Brain microvascular endothelial cell (primary cell): ENCODE measurements at places on chromosomes 5 and 9.
A peak's percentile ranks its signal among the peaks of the same experiment; 100 is the strongest.

- no peak for DNase-seq
These were observed 318.5 kb upstream of the CHD1 start for GRCh38 chr5:99247346-99247745.

- peak; percentile 61 for DNase-seq
These were observed 2.6 kb upstream of the SNX18 start for GRCh38 chr5:54514841-54515432.

GRCh38 chr9:130785053-130785452, 50.0 kb upstream of the ABL1 start:
- DNase-seq, result no peak

GRCh38 chr9:8679371-8679822, 879.8 kb upstream of the DMAC1 start:
- peak; percentile 10 for DNase-seq

DNA sequence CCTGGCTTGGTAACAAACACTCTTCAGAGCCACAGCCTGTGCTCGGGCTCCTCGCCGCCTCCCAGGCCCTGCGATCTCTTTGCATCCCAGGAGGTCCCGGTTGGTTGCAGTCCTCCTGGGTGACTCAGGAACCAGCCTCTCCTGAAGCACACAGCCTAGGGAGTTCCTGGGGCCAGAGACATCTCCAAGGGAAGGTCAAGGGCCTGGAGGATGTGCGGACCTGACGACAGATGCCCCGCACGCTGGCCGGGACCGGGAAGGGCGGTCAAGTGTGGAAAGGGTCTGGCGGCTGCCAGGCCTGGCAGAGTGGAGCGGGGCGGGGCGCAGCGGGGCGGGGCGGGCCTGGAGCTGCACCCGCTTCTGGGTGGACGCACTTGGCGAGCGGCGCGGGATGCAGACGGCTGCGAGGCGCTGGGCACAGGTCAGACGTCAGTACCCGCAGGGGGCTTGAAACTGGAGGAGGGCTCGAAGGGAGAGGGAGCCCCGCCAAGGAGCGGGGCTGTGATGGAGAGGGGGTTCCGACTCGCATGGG, 45.0 kb upstream of the PRSS3 start:
- DNase-seq, result peak; percentile 25

GRCh38 chr5:179759581-179760551, 27.2 kb downstream of the MAML1 start:
- DNase-seq, result no peak

DNA sequence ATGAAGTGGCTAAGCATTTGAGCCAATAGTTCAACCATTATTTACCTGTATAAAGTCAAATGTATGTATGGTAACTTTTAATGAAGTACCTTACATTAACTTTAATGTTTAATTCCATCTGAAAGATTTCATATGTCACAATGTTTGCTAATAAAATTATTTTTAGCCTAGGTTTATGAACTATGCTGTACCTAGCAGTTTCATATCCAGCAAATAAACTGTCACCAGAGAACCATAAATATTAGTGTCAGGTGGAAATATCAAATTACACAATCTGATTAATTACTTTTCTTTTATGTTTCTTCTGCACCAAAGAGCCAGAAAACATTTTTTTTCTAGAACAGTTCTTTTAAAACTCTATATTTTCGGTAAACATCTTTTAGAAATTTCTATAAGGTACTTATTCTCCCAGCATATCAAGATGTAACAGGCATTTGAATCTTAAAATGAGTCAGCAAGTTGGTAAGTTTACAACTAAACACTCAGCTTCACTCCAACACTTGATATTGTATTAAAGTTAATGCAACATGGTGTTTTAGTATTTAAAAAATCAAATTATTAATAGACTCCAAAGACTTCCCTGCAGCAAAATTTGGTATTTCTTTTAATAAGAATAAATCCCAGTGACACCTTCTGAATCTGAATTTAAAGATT, 8.5 kb upstream of the CCDC192 start:
- DNase-seq, result no peak

DNA sequence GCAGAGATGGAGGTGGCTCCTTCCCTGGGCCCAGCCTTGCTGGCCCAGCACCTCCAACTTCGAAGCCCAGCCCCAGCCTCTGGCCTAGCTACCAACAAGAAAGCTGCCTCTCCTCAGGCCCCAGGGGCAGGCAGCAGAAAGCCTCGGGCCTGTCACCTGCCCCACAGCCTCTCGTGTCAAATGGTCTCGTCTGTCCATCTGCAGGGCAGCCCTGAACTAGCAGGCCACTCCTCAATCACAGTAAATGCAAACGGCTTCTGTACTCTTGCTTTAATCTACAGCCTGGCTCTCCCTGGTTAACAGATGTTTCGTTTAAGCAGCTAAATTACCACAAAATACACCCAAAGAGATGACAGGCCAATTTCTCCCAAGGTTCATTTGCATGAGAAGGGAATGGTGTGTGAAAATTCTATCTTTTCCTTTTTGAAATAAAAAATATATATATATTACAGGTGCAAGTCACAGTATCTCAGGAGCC, 21.5 kb downstream of the VAV2 start:
- no peak for DNase-seq

DNA sequence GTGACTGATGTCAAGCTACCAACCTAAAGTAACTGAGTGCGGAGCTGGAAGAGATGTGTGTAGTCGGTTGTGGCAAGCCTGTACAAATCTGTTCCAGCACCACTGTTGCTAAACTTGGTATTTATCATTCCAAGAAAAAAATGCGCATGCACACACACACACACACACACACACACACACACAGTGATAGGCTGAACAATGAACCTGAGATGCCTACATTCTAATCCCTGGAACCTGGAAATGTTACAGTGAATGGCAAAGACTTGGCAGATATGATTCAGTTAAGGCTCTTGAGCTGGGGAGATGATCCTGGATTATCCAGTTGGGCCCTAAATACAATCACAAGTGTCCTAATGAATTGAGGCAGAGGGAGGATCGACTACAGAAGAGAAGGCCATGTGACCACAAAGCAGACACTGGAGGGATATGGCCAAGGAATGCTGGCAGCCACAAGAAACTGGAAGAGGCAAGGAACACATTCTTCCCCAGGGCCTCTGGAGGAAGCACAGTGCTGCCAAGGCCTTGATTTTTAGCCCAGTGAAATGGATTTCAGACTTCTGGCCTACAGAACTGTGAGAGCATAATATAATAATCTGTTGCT, 49.7 kb upstream of the LHFPL2 start:
- peak; percentile 48 for DNase-seq

- no peak for DNase-seq
These were observed 86.7 kb downstream of the STK32A start for GRCh38 chr5:147321569-147321968.

- DNase-seq, result no peak
These were observed 84.8 kb downstream of the ADAMTS2 start for GRCh38 chr5:179260324-179261070.

DNA sequence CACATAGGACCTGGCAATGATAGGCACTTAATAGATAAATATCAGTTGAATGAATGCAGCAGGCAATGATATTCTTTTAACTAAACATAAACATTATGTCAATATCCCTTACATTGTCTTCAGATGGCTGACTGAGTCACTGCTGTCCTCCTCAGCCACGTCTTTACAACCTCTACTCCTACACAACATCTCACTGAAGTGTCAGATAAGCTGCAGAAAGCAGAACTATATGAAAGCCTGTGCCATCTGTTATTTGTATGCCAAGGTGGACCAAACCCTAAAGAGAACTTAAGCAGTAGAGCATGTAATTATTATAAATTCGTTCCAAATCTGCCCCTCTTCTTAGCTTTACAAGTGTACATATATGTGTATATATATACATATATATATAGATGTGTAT, 271.2 kb downstream of the RASEF start:
- no peak for DNase-seq

DNA sequence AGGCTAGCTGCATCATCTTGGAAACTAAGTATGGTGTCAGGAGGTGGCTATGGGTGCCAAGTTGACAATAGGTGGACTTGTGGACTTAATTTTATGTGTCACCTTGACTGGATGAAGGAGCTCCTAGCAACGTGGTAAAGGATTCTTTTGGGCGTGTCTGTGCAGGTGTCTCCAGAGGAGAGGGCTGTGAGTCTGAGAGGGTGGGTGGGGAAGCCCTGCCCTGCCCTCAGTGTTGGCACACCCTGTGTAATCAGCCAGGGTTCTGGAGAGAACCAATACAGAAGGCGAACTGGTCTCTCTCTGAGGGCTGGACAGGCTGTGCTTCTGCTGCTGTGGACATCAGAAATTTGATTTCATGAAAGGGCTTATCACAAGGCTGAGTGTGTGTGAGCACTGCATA, 61.0 kb downstream of the GTF3C4 start:
- no peak for DNase-seq

DNA sequence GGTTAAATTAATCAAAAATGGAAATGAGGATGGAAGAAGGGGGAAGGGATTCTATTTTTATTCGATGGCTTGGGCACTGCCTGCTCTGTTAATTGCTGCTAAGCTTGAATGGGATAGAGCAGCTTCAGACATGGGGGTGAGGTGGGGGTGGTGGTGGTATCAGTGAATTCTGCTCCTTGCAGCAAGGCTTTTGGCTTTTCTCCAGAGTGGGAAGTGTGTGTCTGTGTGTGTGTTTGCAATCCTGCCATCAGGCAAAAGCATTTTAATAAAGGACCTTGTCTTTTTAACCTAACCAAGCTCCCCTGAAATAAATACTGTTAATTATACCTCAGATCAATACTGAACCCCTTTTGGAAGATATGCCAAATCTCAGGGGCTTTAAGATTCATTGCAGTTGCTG, 110.9 kb upstream of the GPR151 start:
- no peak for DNase-seq

DNA sequence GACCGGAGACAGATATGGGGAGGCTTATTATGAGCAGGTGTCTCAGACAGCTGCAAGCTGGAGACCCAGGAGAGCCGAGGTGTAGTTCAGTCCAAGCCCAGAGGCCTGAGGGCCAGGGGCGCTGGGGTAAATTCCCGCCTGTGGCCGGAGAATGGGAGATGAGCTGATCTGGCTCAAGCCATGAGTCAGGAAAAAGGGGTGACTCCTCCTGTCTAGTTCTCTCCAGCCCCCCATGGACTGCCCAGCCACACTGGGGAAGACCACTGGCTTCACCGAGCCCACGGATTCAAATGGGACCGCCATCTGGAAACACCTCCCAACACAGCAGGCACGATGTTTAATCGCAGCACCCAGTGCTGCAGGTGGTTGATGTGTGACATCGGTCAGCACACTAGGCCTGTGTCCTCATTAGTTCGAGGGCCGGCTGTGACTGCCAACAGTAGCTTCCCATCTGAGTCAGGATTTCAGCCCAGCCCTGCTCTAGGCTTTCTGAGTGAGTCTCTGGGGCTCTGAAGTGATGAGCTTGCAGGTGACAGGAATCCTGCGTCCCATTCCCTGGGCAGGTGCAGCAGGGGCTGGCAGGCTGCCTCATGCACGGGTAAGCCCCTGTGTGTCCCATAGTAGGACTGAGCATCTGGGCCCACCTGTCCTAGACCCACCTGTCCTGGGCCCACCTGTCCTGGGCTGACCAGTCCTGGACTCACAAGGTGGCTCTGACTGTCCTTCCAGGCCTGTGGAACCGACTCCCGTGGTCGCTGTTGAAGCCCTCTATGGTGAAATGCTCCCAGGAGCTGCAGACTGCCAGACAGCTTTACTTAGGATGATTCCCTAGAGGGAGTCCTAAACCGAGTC, 49.7 kb downstream of the AHRR start:
- DNase-seq, result no peak

- no peak for DNase-seq
These were observed 484.2 kb downstream of the IRX1 start for GRCh38 chr5:4079831-4080230.

- DNase-seq, result no peak
These were observed 103.1 kb downstream of the MTREX start for GRCh38 chr5:55410845-55411244.

DNA sequence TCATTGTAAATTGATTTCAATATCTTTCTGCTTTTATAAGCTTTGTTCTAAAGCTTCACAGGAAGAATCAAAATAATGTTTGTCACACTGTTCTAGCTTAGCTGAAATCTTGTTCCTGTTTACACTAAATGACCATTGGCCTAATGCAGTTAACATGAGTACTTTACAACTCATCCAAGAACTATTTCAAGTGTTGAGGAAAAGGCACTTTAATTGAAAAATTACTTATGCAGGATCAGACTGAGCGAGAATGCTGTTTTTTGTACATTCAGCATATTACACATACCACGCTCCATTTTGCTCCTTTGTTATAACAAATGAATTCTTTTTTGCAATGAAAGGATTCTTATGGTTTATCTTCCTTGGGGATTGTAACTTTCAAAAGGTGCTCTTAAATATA, 22.4 kb upstream of the SMIM15 start:
- DNase-seq, result no peak

DNA sequence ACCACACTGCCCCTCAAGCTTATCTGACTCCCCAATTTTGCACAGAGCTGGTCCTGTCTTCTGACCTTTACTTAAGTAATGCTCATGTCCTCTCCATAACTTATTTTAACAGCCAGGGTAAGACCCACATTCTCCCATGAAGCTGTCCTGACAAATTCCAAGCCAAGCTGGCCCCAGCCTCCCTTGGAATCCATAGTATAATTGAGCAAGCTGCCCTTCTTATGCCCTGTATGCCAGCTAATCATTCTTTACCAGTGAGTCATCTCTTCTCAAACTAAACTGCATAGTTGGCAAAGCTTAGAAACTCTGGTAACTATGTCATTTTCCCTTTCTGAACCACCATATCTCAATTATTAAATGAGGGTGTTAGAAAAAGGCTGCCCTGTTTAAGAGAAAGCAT, 92.4 kb downstream of the NFIB start:
- peak; percentile 46 for DNase-seq

DNA sequence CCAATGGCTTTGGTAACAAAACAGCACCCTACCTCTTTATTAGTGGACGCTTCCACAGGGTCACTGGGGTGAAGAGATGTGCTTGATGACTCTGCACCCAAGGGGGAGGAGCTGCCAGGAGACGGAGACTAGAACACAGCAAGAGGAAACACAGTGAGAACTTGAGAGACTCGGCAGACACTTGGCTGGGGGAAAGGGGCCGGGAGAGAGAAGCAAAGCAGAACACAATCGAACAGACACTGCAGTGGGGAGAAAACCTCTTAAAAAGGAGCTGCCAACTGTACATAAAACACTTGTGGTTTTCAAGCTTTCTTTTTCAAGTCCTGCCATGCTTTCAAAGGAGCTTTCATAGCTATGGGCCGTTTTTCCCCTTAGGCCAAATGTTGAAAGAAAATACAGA, 151.0 kb downstream of the ENTREP1 start:
- no peak for DNase-seq

DNA sequence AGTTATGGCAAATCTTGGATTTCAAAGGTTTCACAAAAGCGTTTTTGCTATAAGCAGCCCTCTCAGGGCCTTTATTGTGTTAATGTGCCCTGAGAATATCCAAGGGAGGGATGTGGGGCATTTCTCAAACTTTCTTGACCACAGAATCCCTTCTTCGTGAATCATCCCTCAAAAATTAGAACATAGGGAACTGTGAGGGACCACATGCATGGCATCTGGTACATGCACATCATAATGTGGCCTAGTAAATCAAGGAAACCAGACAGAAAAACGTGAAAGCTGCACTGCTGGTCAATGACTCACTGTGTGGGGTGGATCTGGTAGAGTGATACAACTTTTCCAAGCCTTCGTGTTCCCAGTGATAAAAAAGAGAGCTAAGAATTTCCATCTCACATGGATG, 22.4 kb downstream of the DDX31 start:
- peak; percentile 99 for DNase-seq

GRCh38 chr9:115633104-115633503, 515.1 kb upstream of the TNC start:
- DNase-seq, result no peak

- DNase-seq, result no peak
These were observed 33.1 kb downstream of the TNPO1 start for GRCh38 chr5:72849546-72849945.
